ENCODE measurements at places on chromosomes 2 and 18.
A peak's percentile ranks its signal among the peaks of the same experiment; 100 is the strongest.

DNA sequence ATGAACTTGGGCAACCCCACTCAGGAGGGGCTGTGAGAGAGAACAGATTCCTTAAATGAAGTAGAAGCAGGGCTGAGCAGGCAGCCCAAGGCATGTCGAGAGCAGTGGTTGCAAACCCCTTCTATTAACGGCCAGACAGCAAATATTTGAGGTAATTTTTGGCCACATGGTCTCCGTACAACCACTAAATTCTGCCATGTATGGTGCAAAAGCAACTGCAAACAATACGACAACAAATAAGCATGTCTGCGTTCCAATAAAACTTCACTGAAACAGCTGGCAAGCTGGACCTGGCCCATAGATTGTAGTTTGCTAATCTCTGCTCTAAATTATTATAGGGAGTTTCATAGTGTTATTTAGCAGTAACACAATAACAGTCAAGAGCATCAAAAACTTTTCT lies 217.0 kb upstream of the ZNF521 start:
- no peak for DNase-seq

- peak; percentile 47 for DNase-seq
Observed at GRCh38 chr2:46829231-46829995, 86.2 kb downstream of the MCFD2 start.

DNA sequence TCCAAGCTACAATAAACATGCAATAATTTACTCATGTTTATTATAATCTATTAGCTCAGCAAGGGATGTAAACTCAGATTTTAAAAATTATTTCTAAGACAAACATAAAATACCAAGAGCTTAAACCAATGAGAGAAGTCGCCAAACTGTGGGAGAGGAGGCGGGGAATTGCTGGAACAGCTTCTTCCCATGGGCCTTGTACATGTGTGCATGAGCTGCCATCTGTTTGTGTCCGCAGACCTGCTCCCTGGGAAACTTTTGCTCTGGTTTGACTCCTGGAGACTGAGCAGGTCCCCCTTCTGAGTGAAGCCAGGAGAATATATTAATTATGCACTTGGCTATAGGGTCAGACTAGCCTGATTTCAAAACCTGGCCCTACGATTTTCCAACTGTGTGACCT lies 655.9 kb upstream of the SOX11 start:
- no peak for DNase-seq

DNA sequence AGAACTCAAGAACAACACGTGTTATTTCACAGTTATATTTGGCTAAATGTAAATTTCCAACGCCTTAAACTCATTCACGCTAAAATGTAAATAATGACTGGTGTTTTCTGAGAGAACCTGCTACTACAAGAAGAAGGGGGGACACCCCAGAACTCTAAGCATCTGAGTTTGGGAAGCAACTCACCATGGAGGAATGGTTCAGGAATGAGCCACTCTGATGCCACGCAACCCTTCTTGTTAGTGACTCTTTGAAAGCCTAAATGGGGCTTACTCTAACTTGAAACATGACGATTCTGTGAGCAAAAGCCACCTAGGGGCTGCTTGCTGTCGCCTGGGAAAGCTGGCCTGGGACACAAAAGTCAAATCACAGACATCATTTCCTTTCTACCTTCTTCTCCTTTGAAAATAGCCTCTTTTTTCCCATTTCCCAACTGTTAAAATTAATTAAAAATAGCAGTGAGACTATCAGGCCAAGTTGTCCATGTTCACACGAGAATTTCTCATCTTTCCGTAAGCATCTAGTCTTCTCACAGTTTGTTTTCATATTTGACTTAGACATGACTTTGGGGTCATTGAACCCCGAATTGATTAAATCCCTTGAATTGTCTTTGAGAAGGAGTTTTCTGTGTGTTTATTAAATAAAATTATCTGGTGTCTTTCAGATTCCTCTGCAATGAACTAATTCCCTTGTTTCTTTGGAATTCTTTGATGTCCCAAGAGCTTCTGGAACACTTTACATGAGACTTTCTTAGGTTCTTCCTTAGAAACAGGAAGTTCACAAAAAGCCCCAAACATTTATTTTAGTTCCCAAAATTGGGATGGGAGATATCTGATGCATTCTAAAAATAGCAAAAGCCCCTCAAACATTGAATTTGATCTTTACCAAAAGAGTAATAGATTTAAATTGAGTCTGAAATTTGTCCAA lies 75.5 kb upstream of the CABLES1 start:
- peak; percentile 26 for DNase-seq

DNA sequence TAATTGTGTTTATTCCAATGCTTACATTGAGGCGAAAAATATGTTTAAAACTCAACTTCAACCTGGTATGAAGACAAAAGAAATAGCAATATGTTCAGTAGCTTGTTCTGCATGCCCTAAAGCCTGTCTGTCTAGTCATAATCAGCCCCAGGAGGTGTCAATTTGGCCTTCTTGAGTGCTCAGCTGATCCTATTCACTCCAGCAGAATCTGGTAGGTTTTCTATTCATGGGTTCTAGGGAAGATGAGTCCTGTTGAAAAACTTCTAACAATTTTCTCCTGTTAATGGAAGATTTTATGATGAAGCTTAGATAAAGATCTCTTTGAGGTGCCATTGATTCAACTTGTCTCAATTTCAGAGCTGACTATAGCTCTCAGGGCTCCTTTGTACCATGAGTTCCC lies 402.0 kb upstream of the UBE2E3 start:
- DNase-seq: no peak

DNA sequence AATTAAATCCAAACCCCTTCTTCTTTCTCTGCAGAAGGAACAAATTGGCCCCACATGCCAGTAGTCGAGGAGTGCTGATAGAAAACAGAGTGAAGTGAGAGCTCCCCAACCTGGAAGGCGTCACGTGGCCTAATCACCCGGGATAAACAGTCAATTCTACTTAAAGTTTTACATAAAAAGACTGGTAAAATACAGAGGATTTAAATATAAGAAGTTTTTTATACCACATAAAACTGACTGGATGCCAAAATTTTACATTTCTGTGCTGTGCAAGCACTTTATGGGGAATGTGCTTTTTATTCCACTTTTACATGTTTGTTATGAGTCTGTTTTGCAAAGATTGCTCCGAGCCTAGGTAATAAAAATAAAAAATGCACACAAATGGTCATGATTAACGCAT lies 1586.8 kb upstream of the ACVR2A start:
- DNase-seq: no peak

- DNase-seq: no peak
Observed at GRCh38 chr2:86498468-86499260, 57.5 kb downstream of the KDM3A start.

DNA sequence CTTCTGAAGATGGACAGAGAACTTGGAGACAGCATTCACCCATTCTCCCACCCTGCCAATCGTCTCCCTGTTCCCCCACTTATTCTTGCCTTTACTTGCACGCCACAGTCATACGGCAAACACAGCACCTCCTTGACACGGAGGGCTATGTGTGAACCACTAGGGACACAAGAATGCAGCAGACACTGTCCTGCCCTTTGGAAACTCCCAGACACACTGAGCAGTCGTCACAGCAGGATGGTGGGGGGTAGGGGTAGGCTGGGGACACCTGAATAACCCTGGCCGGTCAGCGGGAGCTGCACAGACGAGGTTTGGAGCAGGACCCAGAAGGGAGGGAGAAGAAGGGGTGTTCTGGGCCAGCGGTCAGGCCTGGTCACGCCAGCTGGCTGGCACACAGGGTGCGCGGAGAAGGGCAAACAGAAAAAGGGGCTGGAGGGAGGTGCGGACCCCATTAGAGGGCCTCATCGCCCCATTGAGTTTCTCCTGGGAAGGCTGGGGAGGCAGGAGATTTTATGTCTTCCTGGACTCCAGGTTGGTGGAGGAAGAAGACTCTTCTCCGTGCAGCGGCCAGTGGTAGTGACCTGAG lies 40.0 kb upstream of the FOSL2 start:
- no peak for DNase-seq

- no peak for DNase-seq
Observed at GRCh38 chr18:43661570-43661969, 384.3 kb upstream of the SYT4 start.

- DNase-seq: no peak
Observed at GRCh38 chr2:47277187-47277586, 122.1 kb upstream of the STPG4 start.

GRCh38 chr2:130882991-130883390 lies 46.3 kb downstream of the ARHGEF4 start:
- no peak for DNase-seq

GRCh38 chr2:231306791-231307393 lies 88.6 kb upstream of the B3GNT7 start:
- DNase-seq: no peak
